Kidney (tissue), 22 donors: ENCODE measurements at places on chromosomes 16 and 17. TPM values are rescaled to one million over a fixed set of nuclear protein-coding genes. Genes with fewer than 3 reads are reported as not detected.

DNA sequence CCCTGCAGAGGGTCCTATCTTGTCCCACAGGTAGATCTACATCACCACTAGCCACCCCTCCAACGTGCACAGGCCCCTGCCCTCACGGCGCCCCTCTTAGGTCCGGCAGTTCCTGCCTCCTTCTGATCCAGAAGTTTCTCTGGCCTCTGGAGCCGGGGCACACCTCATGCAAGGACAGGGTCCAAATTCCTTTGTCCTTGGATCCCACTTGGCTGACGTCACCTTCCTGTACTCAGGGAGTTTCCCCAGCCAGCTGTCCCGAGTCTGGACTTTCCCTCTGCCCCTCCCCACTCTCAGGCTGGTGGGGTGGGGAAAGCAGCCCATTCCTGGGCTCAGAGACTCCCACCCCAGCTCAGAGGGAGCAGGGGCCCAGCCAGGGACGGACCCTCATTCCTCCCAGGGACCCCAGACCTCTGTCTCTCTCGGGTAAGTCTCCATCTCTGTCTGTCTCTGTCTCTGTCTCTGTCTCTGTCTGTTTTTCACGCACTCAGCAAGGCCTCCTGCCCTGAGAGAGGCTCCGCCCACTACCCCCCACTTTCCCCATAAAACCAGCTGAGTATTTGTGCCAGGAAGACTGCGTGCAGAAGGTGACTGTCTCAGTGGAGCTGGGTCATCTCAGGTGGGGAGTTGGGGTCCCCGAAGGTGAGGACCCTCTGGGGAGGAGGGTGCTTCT is at the start of gene IL32:
TSS of gene IL32 (plus strand) at position 572 of the 673 bp plus-strand sequence. CDS start 172 bp downstream, outside the sequence.
- no peak within 1 kb of the TSS for H3K4me3 ChIP-seq
- peaks cover 10% of the 10 kb centered on the region for H3K4me1 ChIP-seq
- peak within 1 kb of the TSS; percentile 81 for H3K27ac ChIP-seq

DNA sequence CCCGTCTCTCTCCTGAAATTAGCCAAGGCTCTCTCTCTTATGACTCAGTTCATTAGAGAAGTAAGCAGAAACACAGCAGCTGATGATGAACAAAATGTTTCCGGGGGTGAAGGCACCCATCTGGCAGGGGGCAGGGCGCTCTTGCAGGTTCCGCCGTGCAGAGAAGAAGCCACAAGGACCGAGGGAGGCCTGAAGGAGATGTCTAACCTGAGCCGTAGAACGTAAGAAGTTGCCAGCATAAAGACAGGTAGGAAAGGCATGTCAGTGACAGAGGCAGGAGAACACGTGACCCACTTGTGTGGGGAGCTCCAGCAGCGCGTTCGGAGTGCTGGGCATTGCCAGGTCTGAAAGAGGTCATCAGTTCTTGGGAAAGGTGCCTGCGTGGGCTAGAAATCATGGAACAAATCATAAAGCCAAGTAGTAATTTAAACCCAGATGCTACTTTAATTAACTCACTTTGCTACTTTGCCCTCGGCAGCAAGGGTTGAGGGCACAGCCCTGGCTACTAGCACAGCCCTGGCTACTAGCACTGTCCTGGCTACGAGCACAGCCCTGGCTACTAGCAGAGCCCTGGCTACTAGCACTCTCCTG is 198.6 kb downstream of the RPTOR start:
- no peak for DNase-seq
- H3K4me1 ChIP-seq = no peaks in the 10 kb centered on the region

DNA sequence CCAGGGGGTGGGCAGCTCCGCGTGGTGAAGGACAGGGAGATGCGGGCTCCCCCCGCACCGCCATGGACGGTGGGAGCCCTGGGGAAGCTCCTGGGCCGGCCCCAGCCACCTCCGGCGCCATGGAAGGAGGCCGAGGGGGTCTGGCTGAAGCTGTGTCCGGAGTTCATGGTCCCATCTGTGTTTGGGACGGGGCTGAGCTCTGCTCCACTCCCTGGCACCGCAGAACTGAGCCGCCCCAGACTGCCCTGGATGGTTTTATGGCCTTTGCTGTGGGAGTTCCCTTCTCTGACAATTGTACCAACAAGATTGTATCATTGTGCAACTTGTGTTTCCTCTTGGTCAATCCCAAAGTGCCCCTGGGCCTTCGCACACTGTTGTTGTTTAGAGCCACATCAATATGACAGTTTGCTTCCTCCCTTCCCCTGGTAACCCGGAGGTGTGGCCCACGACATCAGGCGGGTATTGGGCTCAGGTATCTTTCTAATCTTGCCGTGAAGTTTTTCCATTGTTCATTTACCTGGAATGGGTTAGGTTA is 942 bp downstream of the KRT23 start:
- H3K27me3 ChIP-seq = no peaks in the 10 kb centered on the region
- H3K27ac ChIP-seq = no peak overlapping the region
- no peaks in the 10 kb centered on the region for H3K4me1 ChIP-seq
- no peak overlapping the region for H3K4me3 ChIP-seq
- no peak for DNase-seq

The MFSD6L gene
- 3.8 TPM for total RNA-seq

DNA sequence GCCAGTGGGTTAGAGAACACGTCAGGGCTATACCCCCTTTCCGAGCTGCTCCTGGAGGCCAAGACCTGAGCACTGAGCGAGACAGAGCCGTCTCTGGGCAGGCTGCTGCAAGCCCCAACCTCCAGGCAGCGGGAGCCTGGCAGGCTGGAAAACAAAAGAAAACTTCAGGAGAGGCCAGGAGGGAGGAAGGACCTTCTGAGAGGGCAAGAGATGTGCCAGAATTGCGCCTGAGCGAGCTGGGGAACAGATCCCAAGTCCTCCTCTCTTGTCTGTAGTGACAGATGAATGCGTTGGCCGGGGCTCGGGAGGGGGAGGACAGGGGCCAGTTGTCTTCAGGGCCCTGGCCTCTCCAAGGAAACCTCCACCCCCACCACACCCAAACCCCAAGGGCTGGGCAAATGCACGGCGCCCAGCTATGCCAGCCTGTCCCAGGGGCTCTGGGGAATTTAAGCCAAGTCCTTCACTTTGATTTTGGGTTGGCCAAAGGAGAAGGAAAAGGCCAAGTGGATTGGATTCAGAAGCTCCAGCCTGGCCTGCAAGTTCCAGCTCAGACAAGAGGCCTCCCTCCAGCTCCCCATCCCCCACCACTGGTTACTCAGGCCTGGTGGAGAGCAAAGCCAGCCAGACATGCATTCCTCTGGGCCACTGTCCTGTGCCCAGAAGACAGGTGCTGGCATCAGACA is 18.1 kb downstream of the SDK2 start:
- no peaks in the 10 kb centered on the region for H3K27me3 ChIP-seq
- H3K4me1 ChIP-seq = no peaks in the 10 kb centered on the region
- no peak overlapping the region for H3K4me3 ChIP-seq
- DNase-seq = peak; percentile 80
- no peaks in the 10 kb centered on the region for H3K36me3 ChIP-seq

The USB1 gene
- 32.8 TPM for total RNA-seq

DNA sequence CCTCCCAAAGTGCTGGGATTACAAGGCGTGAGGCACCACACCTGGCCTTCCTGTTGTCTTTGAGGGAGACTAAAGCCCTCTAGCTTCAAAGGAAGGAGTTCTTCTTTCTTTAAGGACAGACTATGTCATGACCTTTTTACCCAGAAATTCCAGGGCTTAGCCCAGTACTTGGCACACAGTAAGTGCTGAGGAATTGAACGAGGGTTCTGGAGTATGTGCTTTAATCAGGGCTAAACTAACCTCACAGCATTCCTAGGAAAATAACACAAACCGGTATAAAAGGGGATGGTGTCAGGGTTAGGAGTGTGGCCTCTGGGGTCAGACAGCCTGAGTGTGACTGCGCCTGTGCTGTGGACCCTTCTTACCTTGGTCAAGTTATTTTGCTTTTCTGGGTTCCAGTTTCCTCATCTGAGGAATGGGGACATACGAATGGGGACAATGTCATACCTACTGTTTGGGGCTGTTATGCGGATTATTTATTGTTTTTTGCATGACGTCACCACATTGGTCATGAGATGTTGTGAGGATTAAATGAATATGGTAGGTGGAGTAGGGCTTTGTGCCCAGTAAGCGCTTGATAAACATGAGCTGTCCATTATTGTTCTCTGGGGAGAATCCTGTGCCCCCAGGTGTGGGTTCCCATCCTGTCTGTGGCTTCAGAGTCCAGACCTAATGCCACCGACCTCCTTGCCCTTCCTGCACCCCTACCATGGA is 21.9 kb downstream of the KSR1 start:
- no peak overlapping the region for H3K27ac ChIP-seq
- H3K4me3 ChIP-seq = no peak overlapping the region
- no peak for DNase-seq
- H3K27me3 ChIP-seq = no peaks in the 10 kb centered on the region
- no peaks in the 10 kb centered on the region for H3K36me3 ChIP-seq
- H3K4me1 ChIP-seq = peaks cover 26% of the 10 kb centered on the region

- H3K27me3 ChIP-seq = no peaks in the 10 kb centered on the region
- no peak overlapping the region for H3K27ac ChIP-seq
- no peak overlapping the region for H3K4me3 ChIP-seq
- H3K36me3 ChIP-seq = no peaks in the 10 kb centered on the region
- H3K4me1 ChIP-seq = no peaks in the 10 kb centered on the region
Observed at GRCh38 chr17:29674281-29674680, 51.6 kb upstream of the CORO6 start.

The MYH13 gene
- total RNA-seq = not detected

DNA sequence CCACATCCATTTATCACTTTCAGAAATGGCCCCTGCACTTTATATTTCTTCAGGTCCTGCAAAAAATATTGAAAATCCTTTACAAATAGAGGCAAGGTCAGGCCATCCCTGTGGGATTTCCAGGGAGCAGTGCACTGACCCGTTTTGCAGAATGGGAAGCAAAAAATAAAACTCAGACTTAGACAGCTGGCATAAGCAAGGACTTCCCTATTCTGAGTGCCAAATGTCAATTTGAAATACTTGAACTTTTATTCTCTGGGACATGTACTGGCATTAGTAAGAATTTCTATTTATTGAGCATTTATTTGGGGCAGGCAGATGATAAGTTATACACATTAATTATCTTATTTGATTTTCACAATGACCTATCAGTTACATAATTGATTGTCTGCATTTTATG is 32.4 kb downstream of the PRKCB start:
- H3K36me3 ChIP-seq = no peaks in the 10 kb centered on the region
- H3K4me3 ChIP-seq = no peak overlapping the region
- H3K27ac ChIP-seq = no peak overlapping the region
- DNase-seq = no peak
- no peaks in the 10 kb centered on the region for H3K4me1 ChIP-seq

DNA sequence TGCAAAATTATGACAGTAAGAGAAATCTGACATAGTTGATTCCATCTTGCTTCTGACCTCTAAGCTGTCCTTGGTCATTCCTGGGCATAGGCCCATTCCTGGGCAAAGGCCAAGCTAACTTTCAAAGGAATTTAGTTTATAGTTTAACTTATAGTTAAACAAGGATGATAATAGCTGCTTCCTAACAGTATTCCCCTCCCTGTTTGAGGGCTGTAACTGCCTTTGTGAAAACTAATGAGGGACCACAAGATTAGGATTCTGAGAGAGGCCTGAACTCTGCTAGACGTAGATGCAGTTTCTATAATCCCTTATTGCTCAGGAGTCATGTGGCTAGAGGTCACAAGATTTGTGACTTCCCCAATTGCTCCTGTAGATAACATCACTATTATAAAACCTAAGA is 80.2 kb upstream of the ASIC2 start:
- H3K36me3 ChIP-seq = no peaks in the 10 kb centered on the region
- H3K4me1 ChIP-seq = no peaks in the 10 kb centered on the region
- H3K4me3 ChIP-seq = no peak overlapping the region
- no peak overlapping the region for H3K27ac ChIP-seq
- DNase-seq = no peak

DNA sequence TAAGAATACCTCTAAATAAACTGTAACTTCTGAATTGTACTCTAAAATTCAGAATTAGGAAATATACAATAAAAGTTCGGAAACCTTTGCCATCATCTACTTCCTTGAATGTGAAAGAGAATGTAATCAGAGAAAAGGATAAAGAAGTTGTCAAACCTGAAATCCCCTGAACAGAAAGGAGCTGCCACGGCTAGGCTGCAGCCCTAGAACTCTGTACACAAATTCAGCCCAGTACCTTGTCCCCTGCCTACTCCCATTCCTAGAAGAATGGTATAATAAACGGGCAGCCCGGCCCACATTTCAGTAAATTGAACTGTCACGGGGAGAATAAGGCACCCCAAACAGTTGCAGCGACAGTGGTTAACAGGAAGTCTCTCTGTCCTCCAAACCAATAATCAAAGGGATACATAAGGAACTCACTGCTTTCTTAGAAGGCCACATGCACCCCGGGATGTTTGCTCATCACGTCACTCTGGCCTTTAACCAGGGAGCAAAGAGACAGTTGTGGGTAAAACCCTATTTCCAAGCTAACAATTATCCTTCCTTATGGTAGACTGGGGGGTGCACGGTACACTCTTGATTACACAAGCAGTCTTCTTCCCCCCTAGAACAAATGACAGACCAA is 24.3 kb upstream of the RFFL start:
- peak overlapping the region; percentile 74 for H3K27ac ChIP-seq
- H3K27me3 ChIP-seq = no peaks in the 10 kb centered on the region
- H3K4me1 ChIP-seq = no peaks in the 10 kb centered on the region

DNA sequence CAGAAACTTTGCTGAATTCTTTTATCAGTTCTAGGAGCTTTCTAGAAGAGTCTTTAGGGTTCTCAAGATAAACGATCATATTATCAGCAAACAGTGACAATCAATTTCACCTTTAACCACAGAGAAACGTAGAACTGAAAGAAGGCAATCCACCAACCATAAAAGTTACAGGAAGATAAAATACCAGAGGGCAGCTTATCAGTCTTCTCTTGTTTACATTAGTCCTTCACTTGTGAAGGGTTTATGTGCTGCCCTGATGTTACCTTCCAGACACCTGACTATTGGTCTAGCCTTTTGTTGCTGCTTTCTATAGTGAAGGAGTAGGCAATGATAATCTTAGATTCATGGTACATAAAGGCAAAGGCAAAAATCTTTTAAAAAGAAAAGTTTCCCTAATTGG is 73.2 kb upstream of the EFCAB3 start:
- DNase-seq = no peak
- H3K27me3 ChIP-seq = no peaks in the 10 kb centered on the region
- no peak overlapping the region for H3K4me3 ChIP-seq
- H3K36me3 ChIP-seq = no peaks in the 10 kb centered on the region

- H3K4me3 ChIP-seq = no peak overlapping the region
- no peaks in the 10 kb centered on the region for H3K36me3 ChIP-seq
- no peak for DNase-seq
- H3K27me3 ChIP-seq = no peaks in the 10 kb centered on the region
- H3K27ac ChIP-seq = no peak overlapping the region
Observed at GRCh38 chr16:9039210-9039609, 52.2 kb upstream of the HAPSTR1 start.
